ENCODE measurements at places on chromosomes 2 and 18. TPM values are rescaled to one million over a fixed set of nuclear protein-coding genes. Genes with fewer than 3 reads are reported as not detected.

The MTERF4 gene
- 29.0 TPM for total RNA-seq

The RPRM gene
- total RNA-seq = not detected

The SERPINE2 gene
- 77.9 TPM for total RNA-seq

The CCDC148 gene
- 1.0 TPM for total RNA-seq

The UPP2 gene
- not detected for total RNA-seq

The LIPG gene
- total RNA-seq = 0.50 TPM

The ACMSD gene
- not detected for total RNA-seq

The GPR35 gene
- total RNA-seq = 1.2 TPM

The ASPRV1 gene
- total RNA-seq = 0.33 TPM

The CAD gene
- total RNA-seq = 32.0 TPM

All from fibroblast of lung (primary cell).